ENCODE measurements at places on chromosomes 7 and 10. TPM values are rescaled to one million over a fixed set of nuclear protein-coding genes. Genes with fewer than 3 reads are reported as not detected.

TSPAN33 gene
- 16.2 TPM for total RNA-seq

DNA sequence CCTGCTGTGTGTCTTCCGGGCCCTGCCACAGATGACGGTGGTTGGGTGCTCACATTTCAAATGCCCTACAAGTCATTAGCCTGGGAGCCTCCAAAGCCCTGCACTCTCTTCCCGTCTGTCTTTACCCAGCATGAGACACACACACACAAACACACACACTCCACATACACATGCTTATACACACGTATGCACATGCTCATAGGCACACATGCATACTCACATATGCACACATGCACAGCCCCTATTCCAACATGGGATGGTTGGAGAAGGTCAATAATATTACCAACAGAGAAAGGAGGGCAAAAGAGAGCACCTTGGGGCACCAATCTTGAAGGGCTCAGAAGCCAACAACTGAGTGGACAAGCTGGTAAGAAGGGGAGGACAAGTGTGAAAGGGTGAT, 19.0 kb downstream of the SUN3 start:
- no peak for DNase-seq

GRCh38 chr7:151388007-151388297, 21.9 kb downstream of the WDR86 start:
- DNase-seq = no peak

DNA sequence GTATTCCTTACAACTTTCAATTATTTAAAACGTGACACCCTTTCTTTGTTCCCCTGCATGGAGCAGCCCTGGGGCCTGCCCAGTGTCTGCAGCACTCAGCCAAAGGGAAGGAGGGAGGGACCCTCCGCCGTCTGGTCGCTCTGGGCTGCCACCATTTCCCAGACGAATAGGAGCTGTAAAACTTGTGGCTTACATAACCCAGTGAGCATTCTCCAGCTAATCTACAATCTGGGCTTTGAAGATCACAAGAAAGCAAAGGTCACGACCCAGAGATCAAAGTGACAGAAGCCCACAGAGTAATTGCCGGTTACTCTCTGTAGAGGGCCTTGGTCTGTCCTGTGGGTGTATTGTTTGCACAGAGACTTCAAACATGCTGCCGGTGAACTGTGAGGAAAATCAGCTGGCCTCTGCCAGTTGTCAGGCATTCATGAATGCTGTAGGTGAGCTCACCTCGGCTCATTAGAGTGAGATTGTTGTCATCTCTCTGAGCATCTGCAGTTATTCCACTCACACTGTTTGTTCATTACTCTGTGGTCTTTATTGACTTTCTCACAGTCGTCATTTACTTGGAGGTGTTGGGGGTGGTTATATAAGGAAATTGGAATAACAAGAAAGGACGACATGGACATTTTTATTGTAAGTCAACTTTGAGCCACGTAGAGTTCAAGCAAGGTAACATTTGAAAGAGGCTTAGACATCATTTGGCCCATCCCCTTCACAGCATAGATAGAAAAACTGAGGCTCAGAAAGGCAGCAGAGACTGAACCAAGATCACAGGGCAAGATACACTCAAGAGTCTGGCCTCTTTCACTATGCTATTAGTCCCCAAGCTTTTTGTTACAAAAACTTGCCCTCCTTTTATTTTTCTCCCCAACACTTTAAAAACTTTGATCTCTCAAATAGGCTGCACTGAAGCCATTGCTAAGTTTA, 619.8 kb downstream of the LRMDA start:
- DNase-seq = no peak

ADIRF gene
- total RNA-seq = 25.4 TPM

NOC3L gene
- total RNA-seq = 8.1 TPM

DNA sequence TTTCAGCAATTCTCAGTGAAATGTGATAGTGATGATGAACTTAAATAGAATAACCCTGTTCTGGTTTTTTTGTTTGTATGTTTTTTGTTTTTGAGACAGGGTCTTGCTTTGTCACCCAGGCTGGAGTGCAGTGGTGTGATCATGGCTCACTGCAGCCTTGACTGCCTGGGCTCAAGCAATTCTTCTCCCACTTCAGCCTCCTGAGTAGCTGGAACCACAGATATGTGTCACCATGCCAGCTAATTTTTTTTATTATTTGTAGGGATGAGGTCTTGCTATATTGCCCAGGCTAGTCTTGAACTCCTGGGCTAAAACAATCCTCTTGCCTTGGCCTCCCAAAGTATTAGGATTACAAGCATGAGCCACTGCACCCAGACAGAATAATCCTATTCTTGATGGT, 14.3 kb upstream of the COL17A1 start:
- no peak for DNase-seq

UCMA gene
- not detected for total RNA-seq

GIMAP6 gene
- total RNA-seq = 20.5 TPM

- no peak for DNase-seq
Observed at GRCh38 chr10:16929069-16929468, 111.8 kb upstream of the RSU1 start.

MUC12 gene
- total RNA-seq = 0.72 TPM

GRCh38 chr10:48478469-48478868, 126.4 kb downstream of the ARHGAP22 start:
- no peak for DNase-seq

GFRA1 gene
- 18.3 TPM for total RNA-seq

SPDYE17 gene
- not detected for total RNA-seq

GCK gene
- 0.95 TPM for total RNA-seq

GRCh38 chr7:79332091-79332490, 121.4 kb downstream of the MAGI2 start:
- no peak for DNase-seq

DNA sequence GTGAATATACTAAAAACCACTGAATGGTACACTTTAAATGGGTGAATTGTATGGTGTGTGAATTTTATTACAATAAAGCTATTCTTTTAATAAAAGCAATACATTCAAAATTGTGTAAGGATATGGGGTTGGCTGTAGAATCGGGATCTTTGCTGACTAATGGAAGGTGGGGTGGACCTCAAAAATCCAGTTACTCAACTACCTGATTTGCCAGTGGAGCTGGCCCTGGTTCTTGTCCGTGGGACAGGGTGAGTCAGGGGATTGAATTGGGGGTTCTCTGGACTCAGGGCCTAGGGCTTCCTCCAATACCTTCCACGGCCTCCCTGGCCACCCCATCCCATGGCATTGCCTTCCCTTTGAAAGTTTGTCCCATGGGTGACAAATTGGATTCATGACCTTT, 13.5 kb upstream of the RABGEF1 start:
- DNase-seq = no peak

DNA sequence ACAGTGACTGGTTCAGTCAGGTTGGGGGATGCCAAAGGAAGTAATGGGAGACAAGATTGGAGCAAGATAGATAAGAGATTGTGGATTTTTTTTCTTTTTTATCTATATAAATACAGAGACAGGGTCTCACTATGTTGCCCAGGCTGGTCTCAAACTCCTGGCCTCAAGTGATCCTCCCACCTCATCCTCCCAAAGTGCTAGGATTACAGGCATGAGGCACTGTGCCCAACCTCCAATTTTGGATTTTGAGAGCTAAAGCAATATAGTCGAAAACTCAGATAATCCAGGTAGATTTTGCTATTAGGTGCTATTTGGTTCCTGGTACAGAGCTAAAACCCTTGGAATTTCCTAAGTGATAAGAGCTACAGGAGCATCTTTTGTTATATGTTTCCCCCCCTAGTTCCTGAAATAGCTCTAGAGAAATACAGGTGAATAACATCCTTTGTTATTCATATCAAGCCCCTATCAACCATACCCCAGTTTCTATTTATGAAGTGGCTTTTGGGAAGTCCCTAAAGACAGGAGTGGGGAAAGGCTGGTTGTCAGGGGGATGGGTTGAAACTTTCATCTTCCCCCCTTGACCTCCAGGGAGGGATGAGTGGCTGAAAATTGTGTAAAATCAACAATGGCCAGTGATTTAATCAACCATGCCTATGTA, 151.2 kb downstream of the CFTR start:
- no peak for DNase-seq

CCDC172 gene
- total RNA-seq = not detected

DNA sequence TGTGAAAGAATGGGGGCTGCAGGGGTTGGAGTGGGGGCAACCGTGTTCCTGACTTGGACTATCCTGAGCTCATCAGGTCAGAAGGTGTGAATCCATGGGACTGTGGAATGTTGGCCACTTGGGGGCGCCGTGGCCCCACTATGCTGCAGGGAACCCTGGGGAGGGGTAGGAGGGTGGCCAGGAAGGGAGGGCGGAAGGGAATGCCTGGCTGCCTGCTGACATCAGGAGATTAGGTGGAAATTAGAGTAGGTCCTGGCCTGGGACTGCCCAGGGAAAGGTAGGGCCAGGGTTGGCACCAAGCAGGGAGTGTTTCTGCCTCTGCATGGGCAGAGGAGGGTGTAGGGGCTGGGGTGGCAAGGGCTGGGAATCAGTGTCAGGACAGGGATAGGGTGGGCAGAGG, 65.8 kb upstream of the PRSS58 start:
- peak; percentile 26 for DNase-seq

GRCh38 chr10:176677-177076, 41.4 kb downstream of the ZMYND11 start:
- DNase-seq = no peak

- DNase-seq = no peak
Observed at GRCh38 chr7:157138101-157138423, 664 bp upstream of the UBE3C start.

DNA sequence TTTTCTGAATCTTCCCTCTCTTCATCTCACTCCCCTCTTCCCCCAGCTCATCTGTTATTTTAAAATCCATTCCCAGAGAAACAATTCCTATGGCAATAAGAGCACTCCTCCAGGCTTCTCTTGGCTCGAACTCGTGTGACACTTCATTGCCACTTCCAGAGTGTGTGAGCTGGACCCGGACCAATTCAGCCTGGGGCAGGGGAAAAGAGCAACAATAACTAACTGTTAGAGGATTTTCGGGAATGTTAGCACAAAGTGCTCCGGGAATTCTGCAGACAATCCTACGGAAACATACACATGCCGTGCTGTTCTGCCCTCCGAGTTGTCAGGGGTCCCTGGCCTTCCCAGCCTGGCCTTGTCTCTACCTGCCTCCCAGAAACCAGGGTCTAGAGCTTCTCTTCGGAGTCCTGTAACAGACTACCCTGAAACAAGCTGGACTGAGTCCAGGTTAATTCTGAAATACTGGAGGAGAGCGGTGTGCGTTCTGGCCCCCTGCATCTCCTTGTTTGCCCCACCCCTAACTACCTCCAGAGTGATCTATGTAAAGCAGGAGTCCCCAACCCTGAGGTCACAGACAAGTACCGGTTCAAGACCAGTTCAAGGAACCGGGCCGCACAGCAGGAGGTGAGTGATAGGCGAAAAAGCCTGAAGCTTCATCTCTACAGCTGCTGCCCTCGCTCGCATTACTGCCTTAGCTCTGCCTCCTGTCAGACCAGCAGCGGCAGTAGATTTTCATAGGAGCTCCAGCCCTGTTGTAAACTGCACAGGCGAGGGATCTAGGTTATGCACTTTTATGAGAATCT, 11.3 kb downstream of the COL26A1 start:
- DNase-seq = no peak

DNA sequence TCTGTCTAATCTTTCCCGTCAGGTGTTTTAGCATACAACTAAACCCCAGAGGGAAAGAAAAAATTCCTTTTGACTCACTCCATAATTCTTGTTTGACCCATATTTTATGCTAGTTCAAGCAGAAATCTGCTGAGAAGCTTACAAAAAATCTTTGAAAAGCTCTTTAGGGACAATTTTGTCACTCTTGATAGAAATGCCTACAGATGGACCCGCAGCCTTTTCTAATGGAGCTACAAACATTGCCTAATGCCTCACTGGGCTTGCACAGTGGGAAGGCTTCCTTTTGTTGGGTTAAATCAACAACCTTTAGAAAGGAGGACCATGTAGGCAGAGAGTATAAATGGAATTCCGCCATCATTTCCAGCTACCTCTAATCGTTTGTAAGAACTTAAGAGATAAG, 344.5 kb downstream of the PCLO start:
- DNase-seq = no peak

RNF148 gene
- 1.0 TPM for total RNA-seq

DNA sequence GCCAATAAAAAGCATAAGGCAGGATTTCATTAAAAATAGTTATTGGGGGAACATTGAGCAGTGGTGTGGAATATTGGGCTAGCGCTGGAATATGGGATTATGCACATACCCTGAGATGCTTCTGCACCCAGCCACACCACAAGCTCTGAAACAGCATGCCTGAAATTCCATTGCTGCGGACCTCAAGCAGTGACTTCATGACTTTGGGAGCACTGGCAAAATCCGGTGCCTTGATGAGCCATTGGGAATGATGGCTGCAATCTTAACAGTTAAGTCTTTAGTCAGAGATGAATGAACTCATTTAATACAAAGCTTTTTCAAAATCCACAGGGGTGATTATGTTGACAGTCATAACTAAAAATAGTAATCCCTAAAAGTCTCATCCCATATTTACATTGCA, 274.7 kb upstream of the MTPN start:
- no peak for DNase-seq

DNA sequence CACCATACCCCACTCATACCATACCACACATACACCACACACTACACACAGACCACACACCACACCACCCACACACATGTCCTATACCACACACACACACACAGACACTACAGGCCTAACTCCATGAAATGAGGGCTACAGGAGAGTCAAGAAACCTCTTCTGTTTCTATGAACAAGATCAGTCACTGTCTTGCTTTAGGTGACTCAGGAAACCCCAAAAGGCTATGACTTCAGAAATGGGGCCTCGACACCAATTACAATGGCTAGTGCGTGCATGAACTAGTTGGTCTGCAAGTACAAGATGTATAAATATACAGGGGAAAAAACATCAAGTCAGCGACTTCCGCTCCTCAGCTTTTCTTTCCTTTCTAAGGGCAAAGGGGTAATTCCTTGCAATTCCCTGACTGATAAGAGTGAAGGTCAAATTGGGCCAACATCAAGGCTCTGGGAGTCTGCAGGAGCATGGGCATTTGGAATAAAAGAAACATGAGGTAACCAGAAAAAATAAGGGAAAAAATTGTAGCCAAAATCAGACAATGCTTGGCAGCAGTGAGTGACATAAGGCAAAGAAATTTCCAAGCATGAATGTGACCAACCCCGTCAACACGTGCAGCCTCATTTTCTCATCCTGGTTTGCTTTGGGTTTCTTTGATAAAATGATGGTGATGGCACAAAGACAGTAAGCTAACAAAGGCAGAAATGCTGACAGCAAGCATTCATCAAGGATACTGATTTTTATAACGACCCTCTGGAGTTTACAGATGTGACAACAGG, 1.5 kb downstream of the PKD1L1 start:
- no peak for DNase-seq

NACAD gene
- 4.9 TPM for total RNA-seq

GRCh38 chr10:132487241-132488135, 50.1 kb upstream of the INPP5A start:
- DNase-seq = no peak

Data from mucosa of gallbladder (tissue), 1 donor.